NCI-H1105 (cell line): ENCODE measurements at places on chromosomes 7 and 10.

DNA sequence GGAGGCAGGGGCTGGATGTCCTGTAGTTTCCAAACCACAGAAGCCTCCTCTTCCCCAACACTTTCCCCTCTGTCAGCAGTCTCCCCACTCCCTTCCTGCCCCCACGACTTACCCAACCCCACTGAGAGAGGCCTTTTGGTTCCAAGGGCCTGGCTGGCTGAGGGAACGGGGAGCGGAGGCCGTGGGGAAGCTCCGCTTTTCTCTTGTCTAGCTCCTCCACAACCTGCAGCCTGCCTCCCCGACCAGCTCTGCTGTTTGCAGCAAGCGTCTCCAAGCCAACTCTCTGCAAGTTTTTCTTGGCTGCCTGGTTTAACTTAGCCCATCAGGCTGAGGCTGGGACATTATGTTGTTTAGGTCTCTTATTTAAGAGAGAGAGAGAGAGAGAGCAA is 126.8 kb downstream of the NEURL1 start:
- DNase-seq, result no peak

DNA sequence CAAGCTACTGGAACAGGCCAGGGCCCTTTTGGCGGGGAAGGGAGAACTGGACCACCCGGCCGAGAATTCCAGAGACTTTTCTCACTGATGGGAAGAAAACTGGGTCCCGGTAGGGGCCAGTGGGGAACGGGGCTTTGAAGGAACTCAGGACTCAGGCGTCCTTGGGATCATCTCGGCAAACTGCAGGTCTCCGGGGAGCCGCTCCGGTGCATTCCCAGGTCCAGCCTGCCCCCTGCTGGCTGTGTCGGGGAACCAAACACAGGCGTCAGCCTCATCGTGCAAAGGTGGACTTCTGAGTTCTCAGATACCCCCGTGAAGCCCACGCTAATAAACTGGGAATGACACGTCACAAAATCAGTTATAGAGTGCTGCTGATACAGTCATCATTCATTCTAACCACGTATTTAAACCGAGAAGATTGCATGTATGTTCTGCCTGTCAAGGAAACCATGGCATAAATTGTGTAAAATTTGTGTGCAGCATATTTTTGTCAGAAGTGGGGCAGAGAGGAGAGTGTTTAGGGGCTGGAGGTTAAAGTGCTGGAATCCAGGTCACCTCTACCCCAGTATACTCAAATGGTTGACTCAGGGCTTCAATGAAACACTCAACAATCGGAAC is 76.1 kb upstream of the CPXM2 start:
- no peak for DNase-seq

GRCh38 chr7:2052657-2053048 is 180.1 kb downstream of the MAD1L1 start:
- no peak for DNase-seq

- DNase-seq, result no peak
These were observed 44.0 kb upstream of the HPSE2 start for GRCh38 chr10:99279626-99280111.
